ENCODE measurements at places on chromosomes 12 and 14. TPM values are rescaled to one million over a fixed set of nuclear protein-coding genes. Genes with fewer than 3 reads are reported as not detected.

SMIM41 gene
- total RNA-seq, result not detected

PTGER2 gene
- total RNA-seq, result 0.68 TPM

CCDC38 gene
- total RNA-seq, result not detected

GRCh38 chr12:3761116-3761735 is 8.3 kb upstream of the CRACR2A start:
- peak; percentile 18 for DNase-seq
- no peaks in the 10 kb centered on the region for H3K36me3 ChIP-seq
- H3K4me3 ChIP-seq, result no peak overlapping the region
- H3K27me3 ChIP-seq, result no peaks in the 10 kb centered on the region

DNA sequence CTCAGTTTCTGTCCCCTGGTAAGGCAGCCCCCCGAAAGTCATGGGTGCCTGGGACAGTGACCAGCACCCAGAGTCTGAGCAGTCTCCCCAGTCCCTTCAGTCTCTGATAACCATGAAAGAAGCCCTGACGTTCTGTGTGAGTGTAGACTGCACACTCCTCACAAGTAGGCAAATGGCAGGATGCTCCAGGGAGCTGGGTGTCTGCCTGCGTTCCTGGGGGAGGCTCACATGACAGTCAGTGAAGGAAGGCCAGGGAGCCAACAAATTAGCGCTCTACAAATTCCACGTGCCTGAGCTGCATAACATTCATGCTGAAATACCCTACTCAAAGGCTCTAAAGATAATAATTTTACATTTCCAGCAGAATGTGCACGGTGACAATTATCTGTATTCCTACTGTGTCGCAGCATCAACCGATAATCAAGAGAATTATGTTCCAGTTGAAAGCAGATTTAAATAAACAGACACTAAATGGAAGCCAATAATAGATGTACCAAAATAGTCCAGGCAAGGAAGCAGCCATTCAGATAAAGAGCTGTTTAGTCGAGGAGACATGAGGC is 56.3 kb downstream of the ASCL1 start:
- no peaks in the 10 kb centered on the region for H3K27me3 ChIP-seq
- no peak overlapping the region for H3K27ac ChIP-seq
- no peak overlapping the region for H3K4me3 ChIP-seq
- no peak for DNase-seq
- H3K4me1 ChIP-seq, result no peaks in the 10 kb centered on the region
